Activated CD4-positive, CD25-positive, alpha-beta regulatory T cell treated with anti-CD3 and anti-CD28 coated beads, Interleukin-2, amount 50 U/mL, for 16 hours (primary cell): ENCODE measurements at places on chromosomes 2 and 18.

DNA sequence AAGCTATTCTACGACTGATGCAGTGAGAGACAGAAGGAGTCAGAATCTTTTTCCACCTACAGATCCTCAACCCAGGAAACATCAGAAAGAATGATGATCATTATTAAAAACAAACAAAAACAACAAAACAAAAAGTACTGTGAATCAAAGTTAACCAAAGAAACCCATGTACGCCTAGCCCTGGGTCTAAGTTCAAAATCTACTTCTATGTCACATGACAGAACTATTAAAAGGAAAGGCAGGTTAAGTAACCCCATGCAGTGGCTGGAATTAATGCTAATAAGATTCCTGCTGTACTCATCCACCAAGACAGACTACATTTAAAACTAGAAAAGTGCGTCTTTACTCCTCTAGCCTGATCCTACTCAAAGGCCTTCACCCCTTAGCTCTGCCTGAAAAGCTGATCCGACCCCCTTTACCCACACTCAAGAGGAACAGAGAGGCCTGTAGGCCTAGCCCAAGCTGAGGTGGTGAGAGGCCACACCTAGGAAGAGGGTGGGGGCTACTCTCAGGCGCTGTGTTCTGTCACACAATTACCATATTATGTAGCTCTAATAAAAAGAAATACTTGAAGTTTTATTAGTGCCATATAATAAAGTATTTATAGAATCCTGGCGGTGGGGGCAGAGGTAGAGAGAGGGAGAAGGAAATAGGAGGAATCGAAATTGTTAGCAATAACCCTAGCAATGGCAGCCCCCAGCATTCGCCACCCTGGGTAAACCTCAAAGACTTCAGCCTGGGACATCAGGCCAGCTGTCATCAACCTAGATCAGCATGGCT, 37.1 kb downstream of the NHEJ1 start:
- no peak for DNase-seq

DNA sequence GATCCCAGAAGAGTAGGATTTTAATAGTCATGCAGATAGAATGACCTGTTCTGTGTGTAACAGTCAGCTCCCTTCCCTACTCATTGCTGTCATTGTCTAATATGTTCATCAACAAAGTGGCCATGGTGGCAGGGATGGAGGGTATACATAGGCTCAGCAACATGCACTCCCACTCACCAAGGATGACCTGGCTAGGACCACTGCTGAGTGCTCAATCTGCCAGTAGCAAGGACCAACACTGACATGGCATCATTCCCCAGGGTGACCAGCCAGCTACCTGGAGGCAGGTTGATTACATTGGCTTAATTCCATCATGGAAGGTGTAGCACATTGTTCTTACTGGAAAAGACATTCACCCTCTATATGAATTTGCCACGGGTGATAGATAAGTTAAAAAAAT, 401.7 kb upstream of the CELF4 start:
- DNase-seq: no peak

GRCh38 chr2:207173641-207174040, 7.9 kb upstream of the KLF7 start:
- no peak for DNase-seq

GRCh38 chr2:64609942-64610281, 43.8 kb downstream of the SERTAD2 start:
- no peak for DNase-seq

GRCh38 chr2:19630921-19631320, 270.9 kb downstream of the TTC32 start:
- DNase-seq: no peak

GRCh38 chr2:178920916-178921513, 113.8 kb upstream of the TTN start:
- no peak for DNase-seq

- no peak for DNase-seq
Measured at GRCh38 chr18:35322486-35323458, 21.4 kb downstream of the ZNF24 start.

GRCh38 chr18:21602299-21602587, 1.7 kb upstream of the ESCO1 start:
- no peak for DNase-seq

GRCh38 chr18:38557006-38557405, 991.4 kb upstream of the CELF4 start:
- DNase-seq: no peak

- DNase-seq: no peak
Measured at GRCh38 chr2:9842487-9843228, 616 bp upstream of the TAF1B start.

DNA sequence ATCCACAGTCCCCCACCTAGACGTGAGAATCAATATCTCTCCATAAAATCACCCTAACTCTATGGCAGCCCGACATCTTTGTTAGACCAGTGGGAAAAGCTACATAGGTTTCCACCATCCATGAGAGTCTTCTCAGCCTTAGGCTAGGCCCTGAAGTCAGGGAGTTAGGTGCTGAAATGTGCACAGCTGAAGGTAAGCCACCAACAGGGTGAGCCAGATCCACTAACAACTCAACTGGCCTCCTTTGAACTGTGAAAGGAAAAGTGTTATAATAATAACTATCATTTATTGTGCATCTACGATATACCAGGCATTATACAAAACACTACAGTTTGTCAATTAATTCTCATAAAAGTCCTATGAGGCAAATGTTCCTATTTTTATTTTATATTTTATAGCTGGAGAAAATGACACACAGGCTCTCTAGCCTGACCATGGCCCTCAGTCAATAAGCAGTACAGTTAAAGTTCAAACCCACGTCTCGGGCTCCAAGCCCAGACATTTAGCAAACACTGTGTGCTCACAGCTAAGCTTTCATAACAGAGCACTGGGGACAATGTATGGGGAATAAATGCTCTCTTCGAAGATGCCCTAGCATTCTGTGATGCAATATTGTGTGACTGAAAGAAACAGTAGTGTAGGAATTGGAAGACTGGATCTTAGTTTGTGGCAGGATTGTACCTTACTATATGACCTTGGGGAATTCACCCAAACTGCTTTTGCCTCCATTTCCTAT, 11.2 kb upstream of the CYP27C1 start:
- DNase-seq: no peak

- DNase-seq: no peak
Measured at GRCh38 chr2:1707771-1708418, 36.4 kb downstream of the PXDN start.

GRCh38 chr2:185567196-185567595, 171.4 kb upstream of the FSIP2 start:
- no peak for DNase-seq

GRCh38 chr2:162925595-162925994, 87.0 kb upstream of the KCNH7 start:
- no peak for DNase-seq

- no peak for DNase-seq
Measured at GRCh38 chr18:55477860-55478581, 110.0 kb downstream of the TCF4 start.

DNA sequence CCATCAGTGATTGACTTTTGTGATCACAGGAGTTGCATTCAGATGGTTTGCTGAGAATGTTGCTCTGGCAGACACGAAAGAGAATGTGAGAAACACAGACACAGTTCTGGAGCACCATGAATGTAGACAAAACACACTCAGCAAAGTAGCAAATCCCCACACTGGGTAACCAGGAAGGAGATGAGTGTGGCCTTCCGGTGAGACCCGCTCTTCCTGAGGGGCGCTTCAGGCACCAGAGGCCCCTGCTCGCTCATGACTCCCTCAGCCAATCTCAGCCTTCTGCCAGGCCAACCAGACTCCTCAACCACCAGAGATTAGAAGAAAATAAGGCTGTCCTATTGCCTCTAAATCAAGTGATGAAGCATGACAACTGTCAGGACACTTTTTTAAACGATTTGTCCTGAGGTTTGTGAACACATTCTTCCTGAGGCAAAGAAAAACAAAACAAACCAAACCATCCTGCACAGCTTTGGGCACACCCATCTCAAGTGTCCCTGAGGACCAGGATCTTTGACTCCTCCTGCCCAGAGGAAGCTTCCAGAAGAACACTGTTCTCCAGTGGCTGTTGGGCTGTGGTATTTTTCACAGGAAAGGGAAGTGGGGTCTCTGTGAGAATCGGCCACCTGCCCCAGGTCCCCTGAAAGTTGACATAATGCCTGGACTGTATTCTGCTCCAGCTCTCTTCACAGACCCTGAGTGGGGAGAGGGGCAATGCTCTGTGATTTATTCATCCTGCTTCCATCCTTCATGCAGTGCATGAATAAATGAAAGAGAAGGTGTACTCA, 152.8 kb downstream of the BCL11A start:
- DNase-seq: no peak

- no peak for DNase-seq
Measured at GRCh38 chr2:15520346-15520745, 40.8 kb downstream of the NBAS start.

- no peak for DNase-seq
Measured at GRCh38 chr2:72034353-72035095, 113.1 kb downstream of the CYP26B1 start.

DNA sequence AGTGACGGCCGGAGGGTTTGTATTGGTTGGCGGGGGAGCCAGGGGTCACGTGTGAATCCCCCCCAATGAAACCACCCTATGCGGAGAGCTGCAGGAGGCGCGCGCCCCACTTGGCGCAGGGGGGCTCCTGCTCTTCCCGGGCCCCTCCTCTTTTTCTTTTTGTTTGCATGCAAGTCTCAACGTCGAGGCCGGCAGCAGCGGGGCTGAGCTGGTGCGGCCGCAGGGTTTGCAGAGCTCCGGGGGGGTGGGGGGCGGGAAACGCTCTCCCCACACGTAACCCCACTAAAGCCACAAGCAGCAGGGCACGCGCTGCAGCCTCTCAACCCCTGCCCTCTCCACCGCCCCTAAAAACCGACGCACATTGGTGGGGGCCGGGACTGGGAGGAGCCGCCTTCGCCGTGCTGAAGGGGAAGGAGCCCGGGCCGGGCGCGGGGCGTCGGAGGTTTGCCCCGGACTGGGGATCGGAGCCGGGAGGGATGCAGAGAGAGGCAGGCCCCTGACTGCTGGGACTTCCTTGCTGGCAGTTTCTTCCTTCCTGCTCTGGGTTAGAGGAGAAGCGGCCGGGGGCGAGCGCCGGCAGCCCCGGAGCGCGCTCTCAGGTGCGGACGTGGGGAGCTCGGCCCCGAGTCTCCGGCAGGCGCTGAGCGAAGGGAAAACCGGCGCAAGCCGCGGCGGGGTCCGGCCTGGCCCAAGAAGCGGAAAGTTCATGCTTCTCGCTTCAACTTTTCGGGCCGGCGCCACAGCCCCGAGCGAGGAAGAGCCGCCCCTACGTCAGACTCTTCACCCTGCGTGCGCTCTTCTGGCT, 864 bp downstream of the LBH start:
- peak; percentile 69 for DNase-seq
